ENCODE measurements at places on chromosomes 16 and 17. TPM values are rescaled to one million over a fixed set of nuclear protein-coding genes. Genes with fewer than 3 reads are reported as not detected.
A peak's percentile ranks its signal among the peaks of the same experiment; 100 is the strongest.

Gene HOXB13
- polyA plus RNA-seq = 0.11 TPM

DNA sequence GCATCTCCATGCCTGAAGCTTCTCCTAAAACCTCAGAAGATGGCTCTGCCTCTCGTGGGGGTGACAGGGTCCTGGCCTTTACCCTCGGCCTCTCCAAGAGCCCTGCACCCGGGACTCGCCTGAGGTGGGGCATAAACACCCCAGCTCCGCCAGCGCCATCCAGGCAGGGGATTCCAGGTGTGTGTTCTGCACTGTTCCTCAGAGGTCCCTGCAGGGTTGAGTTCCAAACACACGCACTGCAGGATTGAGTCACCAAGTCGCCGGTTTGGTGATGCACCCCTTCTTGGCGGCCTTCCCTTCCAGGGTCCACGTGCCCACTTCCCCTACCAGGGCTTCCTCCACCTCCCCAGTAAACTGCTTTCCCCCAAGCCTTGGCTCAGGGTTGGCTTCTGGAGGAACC, 40.0 kb upstream of the RBFOX3 start:
- no peak for DNase-seq

DNA sequence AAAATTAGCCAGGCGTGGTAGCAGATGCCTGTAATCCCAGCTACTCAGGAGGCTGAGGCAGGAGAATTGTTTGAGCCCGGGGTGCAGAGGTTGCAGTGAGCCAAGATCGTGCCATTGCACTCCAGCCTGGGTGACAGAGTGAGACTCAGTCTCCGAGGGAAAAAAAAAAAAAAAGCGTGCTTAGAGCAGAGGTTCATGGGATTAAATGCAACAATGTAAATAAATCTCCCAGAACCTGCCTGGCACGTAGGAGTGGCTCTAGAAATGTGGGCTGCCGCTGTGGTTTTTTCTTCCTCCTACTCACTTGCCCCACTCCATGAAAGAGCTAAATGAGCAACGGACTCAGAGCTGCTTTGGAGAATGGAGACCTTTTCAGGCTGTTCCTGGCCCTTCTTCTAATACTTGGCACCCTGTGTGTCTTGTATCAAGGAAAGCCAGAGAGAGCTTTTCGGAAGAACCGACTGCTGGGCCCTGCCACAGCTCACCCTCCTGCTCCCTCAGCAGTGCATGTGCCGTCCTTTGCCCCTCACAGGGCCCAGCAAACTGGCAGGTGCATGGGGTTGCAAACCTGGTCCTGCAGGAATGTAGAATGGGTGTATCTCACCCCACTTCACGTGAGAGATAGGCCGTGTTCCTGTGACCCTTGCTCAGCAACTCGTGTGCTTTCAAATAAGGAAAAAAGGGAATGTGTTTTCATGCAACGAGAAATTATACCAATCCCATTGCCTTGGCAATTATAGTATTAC, 52.0 kb downstream of the LDHD start:
- no peak for DNase-seq

DNA sequence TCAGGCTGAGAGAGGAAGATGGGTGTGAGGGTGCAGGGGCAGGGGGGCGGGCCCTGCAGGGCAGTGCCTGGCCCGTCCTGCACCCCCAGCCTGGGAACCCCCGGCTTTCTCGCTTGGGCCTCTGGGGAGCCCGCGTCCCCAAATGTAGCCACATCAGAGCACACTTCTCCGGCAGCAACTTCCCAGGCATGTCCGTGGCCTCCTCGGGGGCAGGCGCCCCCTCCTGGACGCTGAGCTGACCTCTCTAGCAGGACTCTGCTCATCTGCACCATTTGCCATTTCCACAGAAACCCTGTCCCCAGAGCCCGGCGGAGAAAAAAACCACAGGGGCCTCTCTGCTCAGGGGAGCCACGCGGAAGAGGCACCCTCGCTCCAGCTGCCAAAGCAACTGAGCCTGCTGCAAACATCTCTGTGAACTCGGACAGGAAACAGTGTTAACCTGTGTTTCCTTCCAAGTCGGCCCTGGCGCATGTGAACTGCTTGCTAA, 63.4 kb downstream of the KLHDC4 start:
- DNase-seq = peak; percentile 42

DNA sequence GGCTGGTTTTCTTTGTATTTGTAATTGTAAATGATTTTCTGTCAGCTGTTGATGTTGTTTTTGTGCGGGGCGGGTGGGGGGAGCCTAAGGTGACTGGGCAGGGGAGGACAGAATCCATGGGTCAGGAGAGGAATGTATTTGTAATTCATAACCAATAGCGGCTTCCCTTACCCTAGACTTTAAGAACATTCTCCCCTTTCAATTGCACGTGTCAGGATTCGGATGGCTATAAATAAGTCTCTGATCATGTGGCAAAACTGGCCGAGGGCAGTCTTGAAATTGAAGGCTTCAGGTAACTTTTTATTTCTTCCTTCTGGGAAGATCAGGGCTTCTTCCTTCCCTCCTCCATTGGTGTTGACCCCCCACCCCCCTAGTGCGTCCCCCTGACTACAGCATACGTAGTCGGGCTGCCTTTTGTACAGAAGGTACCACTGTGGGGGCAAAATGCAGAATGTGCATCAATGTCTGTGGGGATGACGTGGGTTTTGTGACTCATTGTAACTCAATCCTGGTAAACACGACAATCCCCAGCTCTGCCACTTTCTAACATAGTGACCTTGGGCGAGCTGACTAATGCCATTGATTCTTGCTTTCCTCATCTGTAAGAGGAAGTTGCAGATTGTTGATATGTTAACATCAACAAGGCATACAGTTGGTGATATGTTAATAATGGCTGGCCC, 16.2 kb downstream of the MARCHF10 start:
- no peak for DNase-seq

GRCh38 chr17:15466131-15466530, 1.3 kb downstream of the CDRT4 start:
- DNase-seq = no peak

GRCh38 chr17:20966870-20967269, 75.9 kb downstream of the USP22 start:
- DNase-seq = no peak

GRCh38 chr16:67277294-67277998, 1.9 kb upstream of the PLEKHG4 start:
- no peak for DNase-seq

DNA sequence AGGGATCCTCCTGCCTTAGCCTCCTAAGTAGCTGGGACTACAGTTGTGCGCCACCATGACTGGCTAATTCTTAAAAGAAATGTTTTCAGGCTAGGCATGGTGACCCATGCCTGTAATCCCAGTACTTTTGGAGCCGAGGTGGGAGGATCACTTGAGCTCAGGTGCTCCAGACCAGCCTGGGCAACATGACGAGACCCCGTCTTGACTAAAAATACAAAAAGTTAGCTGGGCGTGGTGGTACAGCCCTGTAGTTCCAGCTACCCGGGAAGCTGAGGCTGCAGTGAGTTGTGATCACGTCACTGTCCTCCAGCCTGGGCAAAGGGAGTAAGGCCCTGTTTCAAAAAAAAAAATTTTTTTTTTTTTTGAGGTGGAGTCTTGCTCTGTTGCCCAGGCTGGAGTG, 173.1 kb downstream of the SEC14L1 start:
- DNase-seq = no peak

DNA sequence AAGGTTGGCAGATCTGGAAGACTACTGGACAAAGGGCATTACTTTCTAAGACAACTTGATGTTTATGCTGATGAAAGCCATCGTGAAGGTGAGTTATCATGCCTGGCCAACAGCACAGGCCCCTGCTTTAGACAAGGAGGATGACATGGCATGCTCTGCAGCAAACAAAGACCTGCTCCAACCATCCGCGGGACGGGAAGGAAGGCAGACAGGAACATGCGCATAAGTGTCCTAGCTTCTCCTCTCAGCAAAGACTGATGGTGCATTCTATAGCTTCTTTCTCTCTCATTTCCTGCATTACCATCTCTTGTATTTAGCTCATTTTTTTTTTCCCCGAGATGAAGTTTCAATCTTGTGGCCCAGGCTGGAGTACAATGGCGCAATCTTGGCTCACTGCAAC, 5.4 kb downstream of the NPLOC4 start:
- no peak for DNase-seq

DNA sequence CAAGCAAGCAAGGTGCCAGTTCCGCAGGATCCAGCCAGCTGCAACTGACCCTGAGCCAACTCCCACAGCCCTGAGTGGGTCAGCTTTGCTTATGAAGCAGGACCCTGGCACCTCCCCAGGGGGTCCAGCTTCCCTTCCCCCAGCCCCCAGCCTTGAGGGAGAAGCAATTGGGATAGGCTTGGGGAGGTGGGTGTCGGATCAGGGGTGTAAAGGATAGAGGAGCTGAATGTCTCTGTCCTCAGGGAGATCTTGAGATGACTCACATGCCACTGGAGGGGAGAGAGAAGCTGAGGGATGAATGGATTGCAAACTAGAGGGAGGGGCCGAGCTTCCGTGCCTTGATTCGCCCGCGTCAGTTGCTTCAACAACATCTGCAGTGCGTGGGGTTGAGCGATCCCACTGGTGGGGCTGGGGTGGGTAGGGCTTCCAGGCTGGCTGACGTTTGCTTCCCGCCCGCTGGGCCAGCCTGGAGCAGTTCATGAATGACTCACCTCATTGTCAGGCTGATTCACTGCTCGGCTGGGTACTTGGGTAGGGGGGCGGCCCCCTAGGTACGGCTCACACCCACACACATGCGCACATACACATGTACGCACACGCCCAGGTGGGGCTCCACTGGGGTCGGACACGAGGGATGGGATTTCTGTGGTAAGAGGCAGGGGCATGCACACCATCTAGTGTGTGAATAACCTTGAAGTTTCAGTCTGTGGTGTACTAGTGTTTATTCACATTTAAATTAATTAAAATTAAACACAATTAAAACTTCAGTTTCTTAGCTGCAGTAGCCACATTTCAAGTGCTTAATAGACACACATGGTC, 3.6 kb upstream of the HROB start:
- DNase-seq = peak; percentile 35

Gene CDH1
- polyA plus RNA-seq = 1.4 TPM

Gene SEPTIN1
- polyA plus RNA-seq = 2.9 TPM

Gene IRX3
- polyA plus RNA-seq = 17.9 TPM

DNA sequence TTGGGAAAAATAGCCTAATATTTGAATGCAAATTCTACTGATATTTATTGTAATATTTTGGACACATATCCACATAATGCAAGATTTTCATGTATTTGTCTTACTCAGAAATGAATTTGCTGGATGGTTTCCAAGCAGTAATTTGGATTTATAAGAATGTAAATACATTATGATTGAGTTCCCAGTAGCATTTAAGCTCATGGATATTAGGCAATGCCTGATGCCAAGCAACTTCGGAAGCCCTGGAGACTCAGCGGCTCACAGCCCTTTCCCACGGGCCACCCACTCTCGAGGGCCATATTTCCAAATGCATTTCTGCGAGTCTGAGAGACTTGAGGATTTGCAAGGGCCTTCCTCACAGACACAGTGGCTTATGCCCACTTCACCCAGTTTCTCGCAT, 62.1 kb upstream of the MYOCD start:
- no peak for DNase-seq

DNA sequence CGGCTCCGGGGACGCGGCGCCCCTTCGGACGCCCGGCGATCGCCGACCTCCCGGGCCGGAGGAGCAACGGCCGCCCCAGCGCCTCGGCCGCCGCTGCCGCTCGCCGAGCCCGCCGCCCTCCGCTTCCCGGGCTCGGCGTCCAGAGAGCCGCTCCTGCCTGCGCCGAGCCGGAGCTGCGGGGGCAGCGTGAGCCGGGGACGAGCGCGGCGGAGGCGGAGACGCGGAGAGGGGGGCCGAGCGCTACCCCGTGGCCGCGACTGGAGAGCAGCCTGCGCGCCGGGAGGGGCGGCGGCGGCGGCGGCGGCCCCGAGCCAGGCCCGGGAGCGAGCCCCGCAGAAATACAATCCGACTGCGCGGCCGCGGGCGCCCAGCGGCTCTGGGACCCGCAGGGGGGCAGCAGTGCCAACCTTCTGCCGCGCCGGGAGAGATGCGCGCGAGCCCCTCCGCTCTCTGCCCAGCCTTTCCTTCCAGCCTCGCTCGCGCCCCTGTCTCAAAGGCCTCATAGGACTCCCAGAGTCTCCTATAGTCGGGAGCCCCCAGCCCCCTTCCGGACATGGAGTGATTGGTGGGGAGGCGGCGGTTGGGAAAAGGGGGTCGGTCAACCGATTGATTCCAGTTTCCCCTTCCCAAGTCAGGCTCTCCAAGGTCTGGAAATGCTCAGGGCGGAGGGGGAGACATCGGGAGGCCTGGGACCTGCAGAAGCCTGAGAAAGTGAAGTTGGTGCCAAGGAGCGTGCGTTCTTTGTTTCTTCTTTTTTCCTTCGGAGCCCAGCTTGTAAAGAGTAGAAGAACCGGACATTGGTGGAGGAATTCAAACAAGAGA, 1.0 kb upstream of the SDK2 start:
- DNase-seq = peak; percentile 54

DNA sequence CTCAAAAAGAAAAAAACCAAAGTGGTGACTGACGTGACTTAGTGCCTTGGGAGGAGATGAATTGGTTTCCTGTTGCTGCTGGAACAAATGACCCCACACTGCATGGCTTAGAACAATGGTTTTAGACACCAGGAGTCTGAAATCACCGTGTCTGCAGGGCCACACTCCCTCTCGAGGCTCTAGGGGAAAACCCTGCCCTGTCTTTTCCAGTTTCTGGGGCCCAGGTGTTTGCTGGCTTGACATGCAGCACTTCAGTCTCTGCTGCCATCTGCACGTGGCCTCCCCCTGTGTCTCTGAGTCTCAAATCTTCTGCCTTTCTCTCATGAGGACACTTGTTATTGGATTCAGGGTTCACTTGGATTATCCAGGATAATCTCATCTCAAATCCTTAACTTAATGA, 323.8 kb upstream of the TNRC6C start:
- DNase-seq = no peak

Gene NOTUM
- polyA plus RNA-seq = 3.6 TPM

- DNase-seq = no peak
Measured at GRCh38 chr16:75938818-75939217, 212.5 kb upstream of the CPHXL start.

DNA sequence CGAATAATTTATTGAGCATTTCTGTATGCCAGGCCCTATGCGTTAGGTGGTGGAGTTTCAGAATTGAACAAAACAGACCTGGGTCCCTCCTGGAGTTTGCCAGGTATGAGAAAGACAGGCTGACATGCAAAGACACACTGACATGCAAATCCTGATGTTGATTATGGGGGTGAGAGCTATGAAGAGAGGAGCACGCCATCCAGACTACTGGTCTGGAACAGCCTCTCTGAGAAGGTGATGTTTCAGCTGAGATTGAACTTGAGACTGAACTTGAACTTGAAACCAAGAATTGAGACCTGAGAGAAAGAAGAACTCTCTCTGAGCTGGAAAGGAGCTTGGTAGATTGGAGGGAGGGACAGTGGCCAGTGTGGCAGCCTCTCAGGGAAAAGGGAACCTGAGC, 14.2 kb upstream of the CACNG4 start:
- DNase-seq = no peak

Gene USP43
- 0.53 TPM for polyA plus RNA-seq
